ENCODE measurements at places on chromosomes 12 and 14. TPM values are rescaled to one million over a fixed set of nuclear protein-coding genes. Genes with fewer than 3 reads are reported as not detected.

GRCh38 chr12:84738481-84738972, 174.1 kb downstream of the SLC6A15 start:
- DNase-seq, result no peak

DLK1 gene
- total RNA-seq, result 2.8 TPM

GRCh38 chr12:69905801-69906200, 80.8 kb downstream of the MYRFL start:
- DNase-seq, result no peak

DNA sequence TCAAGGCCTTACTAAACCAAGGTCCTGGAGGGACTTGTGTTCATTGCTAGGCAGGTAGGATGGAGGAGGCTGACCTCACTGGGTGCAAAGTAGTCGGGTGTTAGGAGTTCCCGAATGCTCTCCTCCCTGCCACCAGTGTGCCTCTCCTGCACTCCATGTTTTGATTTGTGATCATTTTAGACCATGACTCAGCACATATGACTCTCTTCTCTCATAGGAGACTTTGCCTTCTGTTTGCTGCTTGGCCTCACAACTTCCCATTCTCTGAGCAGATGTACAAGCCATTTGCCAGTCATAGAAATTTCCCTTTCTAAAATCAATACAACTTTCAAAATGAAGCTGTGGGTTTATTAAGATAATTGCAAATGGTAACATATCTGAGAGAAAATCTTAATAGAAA, 46.6 kb upstream of the LRIG3 start:
- no peak for DNase-seq

- DNase-seq, result no peak
Observed at GRCh38 chr14:20560961-20561360, at the start of gene RNASE9. Gene RNASE9, minus strand, starts transcription at chr14:20561047.

DNA sequence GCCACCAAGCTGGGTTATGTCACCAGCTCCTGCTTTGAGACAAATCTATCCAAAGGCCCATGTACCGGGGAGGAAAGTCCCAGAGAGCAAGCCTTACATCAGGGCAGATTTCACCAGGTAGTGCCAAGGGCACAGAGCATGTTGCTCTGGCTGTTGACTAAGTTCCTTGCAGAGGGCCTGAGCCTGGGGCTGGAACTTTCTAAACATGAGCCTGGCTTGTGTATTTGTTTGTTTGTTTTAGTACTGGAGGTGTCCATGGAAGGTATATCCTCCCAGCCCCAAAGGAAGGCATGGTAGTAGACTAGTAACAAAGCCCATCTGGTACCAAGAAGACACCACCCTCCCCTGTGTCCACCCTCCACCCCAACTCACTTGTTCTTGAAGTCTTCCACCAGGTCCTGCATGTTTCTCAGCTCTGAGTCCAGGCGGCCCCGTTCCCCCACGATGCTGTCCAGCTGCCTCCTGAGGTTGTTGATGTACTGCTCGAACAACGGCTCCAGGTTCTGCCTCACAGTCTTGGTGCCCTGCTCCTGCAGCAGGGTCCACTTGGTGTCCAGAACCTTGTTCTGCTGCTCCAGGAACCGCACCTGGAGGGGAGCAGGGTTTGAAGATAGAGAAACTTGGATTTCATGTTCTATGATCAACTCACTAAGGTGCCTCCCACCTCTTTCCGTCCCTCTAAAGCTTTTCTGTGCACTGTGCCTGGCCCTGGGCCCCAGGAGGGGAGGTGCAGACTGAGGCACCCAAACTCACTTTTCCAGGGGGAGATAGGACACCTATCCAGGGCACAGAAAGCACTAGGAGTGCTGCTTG, 1.4 kb downstream of the KRT5 start:
- DNase-seq, result no peak

DNA sequence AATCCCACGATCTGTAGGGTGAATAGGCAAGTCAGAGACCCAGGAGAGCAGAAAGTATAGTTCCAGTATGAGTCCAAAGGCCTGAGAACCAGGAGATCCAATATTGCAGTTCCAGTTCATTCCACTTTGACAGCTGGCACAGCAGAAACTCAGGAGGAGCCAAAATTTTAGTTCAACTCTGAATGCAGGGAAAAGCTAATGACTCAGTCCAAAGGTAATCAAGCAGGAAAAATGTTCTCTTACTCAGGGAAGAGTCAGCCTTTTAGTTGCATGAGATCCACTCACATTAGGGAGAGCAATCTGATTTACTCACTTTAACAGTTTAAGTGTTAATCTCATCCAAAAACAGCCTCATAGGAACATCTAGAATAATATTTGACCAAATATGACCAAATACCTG, 130.2 kb upstream of the LRFN5 start:
- no peak for DNase-seq

- DNase-seq, result no peak
Observed at GRCh38 chr12:74408601-74409166, 129.0 kb upstream of the ATXN7L3B start.

DNA sequence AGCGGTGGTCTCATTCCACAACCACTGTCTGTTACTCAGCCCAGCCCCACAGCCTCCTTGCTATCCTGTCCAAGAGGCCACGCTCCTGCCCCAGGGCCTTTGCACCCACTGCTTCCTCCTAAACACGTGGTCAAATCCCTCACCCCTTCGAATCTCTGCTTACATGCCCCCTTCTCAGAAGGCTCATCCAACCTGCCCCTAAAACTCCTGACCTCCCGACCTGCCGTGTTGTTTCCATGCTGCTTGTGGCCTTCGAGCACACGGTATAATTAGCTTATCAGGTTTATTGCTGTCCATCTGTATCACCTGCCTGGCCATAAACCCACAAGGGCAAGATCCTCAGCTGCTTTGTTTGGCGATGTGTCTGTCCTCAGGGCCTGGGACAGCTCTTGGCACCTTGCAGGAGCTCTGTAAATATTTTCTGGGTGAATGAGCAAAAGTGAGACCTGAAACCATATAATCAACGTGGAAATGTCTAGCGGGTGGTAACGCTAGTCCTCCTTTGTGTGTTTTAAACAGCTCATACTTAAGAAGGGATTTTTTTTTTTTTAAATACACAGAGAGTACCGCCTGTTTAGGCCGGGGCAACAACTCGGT, 36.0 kb downstream of the SCARB1 start:
- no peak for DNase-seq

GRCh38 chr12:116384691-116385485, 107.4 kb upstream of the MED13L start:
- peak; percentile 79 for DNase-seq

DNA sequence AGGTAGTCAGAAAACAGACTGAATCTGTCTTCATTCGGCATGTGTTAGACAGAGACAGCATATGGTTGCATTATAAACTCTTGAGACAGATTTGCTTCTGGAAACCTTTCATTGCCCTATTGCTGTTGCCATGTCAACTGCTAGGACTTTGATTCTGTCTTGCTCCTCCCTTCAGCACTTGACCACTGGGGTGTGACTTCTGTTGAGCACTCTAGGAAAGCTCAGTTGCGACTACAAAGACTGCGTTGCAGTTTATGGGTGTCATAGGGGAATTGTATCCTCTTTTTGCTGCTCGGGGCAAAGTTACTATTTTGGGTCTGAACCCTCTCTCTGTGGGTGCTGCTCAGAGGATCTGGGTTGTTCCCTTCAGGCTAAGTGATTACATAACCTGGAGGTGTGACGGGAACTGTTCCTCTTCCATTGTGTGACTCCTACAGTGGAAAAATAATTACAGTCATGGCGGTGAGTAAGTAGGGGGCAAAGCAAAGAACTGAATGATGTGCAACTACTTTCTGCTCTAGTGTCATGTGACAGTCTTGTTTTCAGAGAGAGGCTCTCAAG, 44.3 kb upstream of the TRIM9 start:
- DNase-seq, result no peak

GPR65 gene
- total RNA-seq, result not detected

DNA sequence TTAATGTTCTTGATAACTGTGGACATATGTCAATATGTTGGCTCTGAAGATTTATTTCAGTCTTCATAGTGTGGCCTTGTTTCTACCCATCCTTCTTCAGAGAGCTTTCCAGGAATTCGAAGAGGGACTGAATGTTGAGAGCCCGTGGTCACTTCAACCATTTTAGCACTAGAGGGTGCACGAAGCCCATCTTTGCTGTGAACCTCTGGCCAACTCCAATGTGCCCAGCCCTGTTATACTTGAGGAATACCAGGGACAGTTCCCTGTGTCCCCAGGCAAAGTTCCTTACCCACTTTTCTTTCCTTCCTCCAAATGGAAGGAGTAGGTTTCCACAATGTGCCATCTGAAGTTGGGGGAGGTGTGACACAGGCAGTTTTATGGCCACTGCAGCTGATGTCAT, 603.5 kb downstream of the RPL10L start:
- DNase-seq, result peak; percentile 76

NTN4 gene
- total RNA-seq, result 0.13 TPM

GRCh38 chr14:89344920-89345254, 72.1 kb downstream of the FOXN3 start:
- DNase-seq, result no peak

FOXN4 gene
- total RNA-seq, result 0.29 TPM

SYNJ2BP gene
- total RNA-seq, result 24.9 TPM

SOAT2 gene
- not detected for total RNA-seq

ITGB7 gene
- total RNA-seq, result 0.26 TPM

DNA sequence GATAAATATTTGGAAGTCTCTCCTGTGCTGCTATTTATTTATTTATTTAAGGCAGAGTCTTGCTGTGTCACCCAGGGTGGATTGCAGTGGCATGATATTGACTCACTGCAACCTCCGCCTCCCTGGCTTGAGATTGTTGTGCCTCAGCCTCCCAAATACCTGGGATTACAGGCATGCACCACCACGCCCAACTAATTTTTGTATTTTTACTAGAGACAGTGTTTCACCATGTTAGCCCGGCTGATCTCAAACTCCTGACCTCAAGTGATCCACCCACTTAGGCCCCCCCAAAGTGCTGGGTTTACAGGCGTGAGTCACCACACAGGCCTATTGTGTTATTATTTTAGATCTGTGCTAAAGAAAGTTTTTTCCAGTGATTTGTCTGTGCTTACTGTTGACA, 225.2 kb downstream of the CCER1 start:
- DNase-seq, result no peak

MAPKAPK5 gene
- total RNA-seq, result 80.7 TPM

SYNDIG1L gene
- 0.22 TPM for total RNA-seq

- DNase-seq, result no peak
Observed at GRCh38 chr12:105915997-105916759, 222.6 kb downstream of the NUAK1 start.

DNA sequence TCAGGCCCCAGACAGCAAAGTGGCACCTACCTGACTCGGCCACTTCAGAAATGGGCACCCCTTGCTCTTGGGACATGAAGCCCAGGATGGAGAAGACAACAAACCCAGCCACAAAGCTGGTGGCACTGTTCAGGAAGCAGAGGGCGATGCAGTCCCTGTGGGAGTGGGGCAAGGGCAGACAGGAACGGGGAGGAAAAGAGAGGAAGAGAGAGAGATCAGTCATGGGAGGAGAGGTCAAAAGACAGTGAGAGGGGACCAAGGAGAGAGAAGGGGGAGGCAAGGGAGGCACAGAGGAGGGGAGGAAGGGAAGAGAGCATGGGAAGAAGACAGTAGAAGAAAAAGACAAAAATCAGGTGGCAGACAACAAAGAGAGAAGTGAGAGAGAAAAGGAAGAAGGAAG, 16.6 kb downstream of the SLC6A12 start:
- DNase-seq, result no peak

DNA sequence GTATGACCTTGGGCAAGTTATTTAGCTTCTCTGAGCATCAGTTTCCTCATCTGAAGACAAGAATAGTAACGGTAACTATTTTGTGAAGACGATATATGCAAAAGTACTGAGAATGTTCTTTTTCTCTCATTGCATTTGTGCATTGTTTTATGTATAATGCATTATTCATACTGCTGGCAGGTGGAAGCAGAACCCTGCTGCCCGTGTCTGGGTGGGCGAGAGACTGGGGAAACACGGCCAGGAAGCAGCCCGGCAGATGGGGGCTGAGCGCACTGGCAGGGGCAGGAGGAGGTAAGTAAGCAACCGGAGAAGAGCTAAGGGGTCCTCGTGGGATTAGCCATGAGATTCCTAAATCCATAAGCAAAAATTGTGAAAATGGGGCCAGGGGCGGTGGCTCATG, 115.8 kb upstream of the MED13L start:
- no peak for DNase-seq
